Stimulated activated CD8-positive, alpha-beta memory T cell treated with anti-CD3 and anti-CD28 coated beads, Interleukin-2, amount 100 ng/mL, for 1 hour (primary cell): ENCODE measurements at places on chromosomes 13 and 19.

DNA sequence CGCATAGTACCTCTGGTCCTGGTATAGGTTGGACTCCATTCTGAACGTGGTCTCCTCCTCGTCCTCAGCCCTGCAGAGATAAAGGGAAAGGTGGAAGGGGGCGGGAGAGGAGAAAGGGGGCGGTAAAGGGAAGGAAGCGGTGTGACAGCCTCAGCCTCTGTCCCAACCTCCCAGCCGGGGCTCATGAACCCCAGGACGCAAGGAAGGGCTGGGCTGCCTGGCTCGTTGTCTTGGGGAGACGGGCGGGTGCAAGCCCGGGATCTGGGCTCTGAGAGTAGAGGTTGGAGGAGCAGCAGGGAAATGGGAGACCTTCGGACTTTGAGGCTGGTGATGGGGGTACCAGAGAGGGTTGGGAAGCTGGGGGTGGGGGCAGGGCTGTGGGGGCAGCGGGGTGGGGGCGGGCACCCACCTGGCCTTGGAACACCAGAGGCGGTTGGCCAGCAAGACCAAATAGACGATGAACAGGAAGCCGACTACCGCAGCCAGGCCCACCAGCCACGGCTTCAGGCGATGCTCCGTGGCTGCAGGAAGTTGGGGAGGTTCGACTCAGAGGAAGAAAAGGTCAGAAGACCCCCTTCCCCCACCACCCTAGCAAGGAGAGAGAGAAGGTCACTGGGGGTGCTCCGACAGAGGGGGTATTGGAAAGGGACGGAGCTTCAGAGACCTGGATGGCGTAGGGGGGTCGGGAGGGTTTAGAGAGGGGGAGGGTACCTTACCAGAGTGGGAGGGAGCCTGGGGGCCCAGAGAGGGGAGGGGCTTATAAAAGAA lies 1.7 kb downstream of the SMIM24 start:
- no peak for DNase-seq

DNA sequence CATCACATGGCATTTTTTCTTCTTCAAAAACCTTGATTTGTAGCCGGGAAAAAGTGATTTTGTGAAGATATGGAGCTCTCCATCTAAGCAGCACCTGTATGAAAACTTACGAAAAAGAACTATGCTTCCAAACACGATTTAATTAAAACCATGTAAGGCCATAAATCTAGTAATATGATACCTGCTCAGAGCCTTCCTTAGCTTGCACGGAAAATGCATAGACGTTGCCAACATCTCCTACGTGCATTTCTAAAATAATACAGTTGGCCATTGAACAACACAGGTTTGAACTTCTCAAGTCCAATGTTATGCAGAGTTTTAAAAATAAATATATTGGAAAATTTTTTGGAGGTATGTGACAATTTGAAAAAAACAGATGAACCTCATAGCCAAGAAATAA lies 59.1 kb upstream of the RNF113B start:
- DNase-seq = no peak

DNA sequence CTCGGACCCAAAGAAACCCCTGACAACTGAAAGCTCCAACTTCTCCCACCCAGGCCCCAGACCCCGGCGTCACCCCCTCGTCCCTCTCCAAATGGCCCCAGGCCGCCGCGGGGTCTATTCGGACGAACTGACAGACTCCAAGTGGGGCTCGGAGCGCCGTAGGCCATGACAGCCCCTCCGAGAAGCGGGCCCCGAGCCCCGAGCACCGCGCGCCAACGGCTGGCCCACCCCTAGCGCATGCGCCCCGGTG lies 360 bp downstream of the DDX39A start:
- DNase-seq = no peak

- DNase-seq = no peak
These were observed 992 bp upstream of the ADGRE1 start for GRCh38 chr19:6886277-6886897.

DNA sequence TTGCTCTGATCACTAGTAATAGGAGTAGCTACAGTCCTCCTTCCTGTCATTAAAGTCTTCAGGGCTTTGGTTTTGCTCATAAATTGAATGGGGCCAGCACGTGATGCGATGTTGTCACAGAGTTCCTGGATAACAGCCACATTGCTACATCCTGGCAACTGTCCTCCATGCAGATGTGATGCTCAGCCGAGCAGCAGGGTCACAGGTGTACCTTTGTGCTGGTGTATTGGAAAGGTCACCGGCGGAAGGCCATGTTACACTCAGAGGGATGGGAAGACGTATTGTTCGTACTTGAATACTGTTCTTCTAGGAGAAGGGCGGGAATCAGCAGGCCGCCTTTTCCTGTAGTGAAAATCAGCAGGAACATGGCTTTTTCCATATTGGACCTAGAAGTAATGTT lies 713.8 kb upstream of the GPC6 start:
- DNase-seq = no peak
